ENCODE measurements at places on chromosomes 6 and 20.

- no peak for DNase-seq
Observed at GRCh38 chr6:74713941-74714340, 491.9 kb downstream of the COL12A1 start.

DNA sequence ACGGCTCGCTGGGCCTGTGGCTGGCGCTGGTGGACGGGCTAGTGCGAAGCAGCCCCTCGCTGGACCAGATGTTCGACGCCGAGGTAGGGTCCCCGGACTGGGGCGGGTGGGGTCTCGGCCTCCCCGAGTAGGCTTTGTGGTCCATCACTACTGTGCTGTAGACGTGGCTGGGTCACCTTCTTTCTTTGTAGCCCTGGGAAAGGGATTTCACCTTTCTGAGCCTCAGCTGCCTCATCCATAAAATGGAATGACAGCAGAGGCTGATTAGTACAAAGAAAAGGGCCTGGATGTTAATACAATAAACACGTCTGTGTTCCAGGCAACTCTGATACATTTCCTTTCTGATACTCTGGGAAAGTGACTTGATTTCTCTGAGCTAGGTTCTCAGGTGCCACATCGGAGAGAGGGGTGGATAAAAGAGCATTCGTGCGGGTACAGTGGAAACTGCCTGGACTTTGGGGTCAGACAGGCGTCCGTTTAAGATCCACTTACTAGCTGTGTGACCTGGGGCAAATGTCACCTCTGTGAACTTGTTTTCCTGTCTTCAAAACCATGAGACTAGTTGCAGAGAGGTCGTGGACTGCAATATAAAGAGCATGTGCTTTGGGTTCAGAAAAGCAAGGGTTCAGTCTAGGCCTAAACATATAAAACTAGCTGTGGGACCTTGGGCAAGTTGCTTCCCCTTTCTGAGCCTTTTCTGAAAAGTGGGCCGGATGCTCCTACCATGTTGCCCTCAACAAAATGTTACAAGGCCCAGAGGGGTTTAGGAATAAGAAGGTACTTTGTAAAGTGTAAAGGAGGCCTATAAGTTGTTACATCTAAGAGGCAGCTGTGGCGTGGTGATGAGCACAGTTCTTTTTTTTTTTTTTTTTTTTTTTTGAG, 896 bp downstream of the SYS1 start:
- no peak for DNase-seq

DNA sequence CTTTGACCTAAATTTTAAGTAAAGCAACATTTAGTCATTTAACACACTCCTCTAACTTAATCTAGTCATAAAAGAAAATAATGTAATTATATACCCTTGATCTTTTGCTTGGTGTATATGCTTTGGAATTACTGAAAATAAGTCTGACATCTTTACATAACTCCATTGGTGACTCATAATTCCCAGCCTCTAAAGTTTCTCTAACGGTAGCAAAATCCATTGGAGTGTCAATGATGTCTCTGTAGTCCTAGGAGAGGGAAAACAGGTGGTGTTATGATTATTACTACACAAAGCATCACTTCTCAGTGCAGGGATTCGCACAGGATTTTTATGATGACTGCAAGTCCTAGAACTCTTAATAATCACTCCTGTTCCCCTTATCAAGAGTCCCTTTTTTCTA, 80.2 kb downstream of the IRAK1BP1 start:
- no peak for DNase-seq

DNA sequence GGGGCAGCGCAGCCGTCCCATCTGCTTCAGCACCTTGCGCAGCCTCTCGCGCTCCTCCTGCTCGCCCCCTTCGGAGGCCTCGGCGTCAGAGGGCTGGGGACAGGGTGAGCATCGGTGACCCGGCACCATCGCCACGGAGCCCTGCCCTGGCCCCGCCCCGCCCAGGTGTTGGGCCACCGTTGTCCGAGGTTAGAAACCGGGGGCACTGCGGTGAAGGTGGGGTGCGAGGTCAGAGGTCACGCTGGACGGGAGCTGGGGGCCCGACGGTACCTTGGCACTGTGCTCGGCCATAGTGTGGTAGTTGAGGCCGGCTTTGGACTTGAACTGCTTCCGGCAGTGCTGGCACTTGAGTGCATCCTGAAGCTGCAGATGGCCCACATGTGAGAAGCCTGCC, 6.4 kb downstream of the ZNF512B start:
- DNase-seq: no peak

GRCh38 chr6:108942556-108943492, 94.6 kb downstream of the ARMC2 start:
- DNase-seq: no peak

Data from H1 (cell line).